NK-92 treated with Interleukin-12 subunit alpha and Interleukin-12 subunit beta, amount 100 ng/mL, for 24 hours (cell line): ENCODE measurements at places on chromosomes 12 and 14.
A peak's percentile ranks its signal among the peaks of the same experiment; 100 is the strongest.

- DNase-seq: no peak
These were observed 48.4 kb downstream of the ATL1 start for GRCh38 chr14:50608302-50608851.

DNA sequence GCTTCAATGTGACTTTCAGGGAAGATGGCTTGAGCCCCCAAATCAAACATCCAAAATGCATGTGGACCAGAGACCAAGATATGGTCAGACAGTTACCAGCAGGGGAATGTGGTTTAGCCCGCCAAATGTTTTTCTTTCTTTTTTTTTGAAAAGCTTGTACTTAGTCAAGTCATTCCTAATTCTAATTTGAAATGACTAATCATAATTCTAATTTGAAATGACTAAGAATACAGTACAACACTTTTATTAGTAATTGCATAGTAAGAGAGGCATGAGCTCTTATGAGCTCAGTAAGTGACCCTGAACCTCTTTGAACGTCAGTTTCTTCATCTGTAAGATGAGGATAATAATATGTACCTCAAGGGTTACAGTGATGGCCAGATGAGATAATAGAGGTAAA lies 72.4 kb downstream of the HECTD4 start:
- DNase-seq: no peak

- DNase-seq: no peak
These were observed 20.5 kb downstream of the OR10P1 start for GRCh38 chr12:55657212-55657611.

GRCh38 chr12:19992311-19992710 lies 376.0 kb upstream of the PDE3A start:
- DNase-seq: no peak

DNA sequence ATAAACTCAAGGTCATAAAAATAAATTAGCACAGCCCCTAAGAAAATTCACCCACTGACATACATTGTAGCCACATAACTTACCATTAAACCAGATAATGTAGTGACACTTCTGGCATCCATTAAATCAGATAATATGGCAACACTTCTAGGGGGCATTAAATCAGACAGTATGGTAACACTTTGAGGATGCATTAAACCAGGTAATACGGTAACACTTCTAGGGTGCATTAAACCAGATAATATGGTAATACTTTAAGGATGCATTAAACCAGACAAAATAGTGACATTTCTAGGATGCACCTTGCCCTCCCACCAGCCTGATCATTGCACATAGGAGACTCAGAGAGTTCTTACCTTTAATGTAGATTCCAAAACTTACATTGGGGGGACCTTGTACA lies 1220.5 kb upstream of the TMEM132C start:
- no peak for DNase-seq

- DNase-seq: no peak
These were observed 404.0 kb upstream of the ATP2B1 start for GRCh38 chr12:90112666-90113065.

DNA sequence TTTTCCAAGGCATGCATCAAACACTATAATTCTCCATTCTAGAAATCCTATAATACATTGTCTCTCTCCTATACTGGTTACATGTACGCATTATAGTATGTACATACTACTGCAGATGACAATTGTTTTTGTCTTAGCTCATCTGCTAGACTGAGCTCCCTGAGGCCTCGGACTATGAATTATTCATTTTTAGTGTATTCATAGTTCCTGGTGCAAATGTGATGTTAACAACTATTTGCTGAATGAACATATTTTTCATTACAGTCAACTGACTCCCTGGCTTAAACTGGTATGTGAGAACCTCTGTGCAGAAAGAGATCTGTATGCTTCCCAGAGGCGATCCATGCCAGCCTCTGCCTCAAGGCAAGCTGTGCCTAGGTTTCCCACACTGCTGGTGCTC lies 91.8 kb upstream of the PARP11 start:
- DNase-seq: no peak

DNA sequence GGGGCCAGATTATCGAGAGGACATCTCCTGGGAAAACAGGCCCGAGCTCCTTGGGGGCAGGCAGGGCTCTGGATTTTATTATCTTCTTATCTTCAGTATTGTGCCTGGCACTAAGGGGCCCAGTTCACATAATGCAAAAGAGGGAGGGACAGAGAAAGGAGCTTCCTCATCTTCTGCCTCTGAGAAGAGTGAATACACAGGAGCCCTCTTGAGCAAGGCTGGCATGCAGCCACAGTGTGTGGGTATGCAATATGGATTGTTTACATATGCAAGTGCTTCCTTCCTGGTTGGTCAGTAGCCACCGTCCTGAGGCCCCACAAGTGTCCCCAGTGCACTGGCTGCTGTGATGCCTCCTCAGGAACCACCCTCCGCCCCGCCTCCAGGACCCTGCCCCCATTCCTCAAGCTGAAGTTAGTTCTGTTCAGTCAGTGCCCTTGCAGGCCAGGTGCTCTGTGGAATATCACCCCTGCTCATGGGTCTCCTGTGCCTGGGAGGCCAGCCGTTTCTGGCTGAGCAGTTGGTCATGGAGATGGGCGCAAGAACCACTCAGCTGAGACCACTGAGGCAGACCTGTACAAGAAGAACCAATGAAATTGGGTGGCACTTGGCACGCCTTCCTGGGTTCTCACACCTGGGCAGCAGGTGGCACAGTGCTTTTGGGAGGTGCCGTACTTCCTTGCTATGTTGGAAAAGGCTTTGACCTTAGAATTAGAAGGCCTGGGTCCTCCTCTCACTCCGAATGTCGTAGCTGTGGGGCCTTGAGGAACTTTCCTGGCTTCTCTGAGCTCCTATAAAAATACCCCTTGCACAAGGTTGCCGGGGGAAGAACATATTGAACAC lies 35.1 kb upstream of the ACTN1 start:
- no peak for DNase-seq

DNA sequence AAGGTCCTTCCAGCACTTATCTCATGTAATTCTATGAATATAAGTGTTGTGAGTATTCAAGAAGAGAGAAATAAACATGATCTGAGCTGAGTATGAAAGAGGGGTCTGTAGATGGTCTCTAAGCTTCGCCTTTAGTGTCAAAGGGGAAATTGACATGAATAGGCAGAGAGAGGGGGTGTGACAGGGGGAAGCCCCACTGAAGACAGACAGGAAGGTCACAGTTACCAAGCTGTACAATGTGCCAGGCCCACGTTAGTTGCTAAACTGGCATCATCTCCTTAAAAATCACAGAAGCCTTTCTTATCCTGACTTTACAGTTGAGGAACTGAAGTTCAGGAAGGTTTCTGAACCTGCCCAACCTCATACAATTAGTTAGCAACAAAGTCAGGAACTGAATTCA lies 7.6 kb downstream of the ARHGEF40 start:
- DNase-seq: no peak

DNA sequence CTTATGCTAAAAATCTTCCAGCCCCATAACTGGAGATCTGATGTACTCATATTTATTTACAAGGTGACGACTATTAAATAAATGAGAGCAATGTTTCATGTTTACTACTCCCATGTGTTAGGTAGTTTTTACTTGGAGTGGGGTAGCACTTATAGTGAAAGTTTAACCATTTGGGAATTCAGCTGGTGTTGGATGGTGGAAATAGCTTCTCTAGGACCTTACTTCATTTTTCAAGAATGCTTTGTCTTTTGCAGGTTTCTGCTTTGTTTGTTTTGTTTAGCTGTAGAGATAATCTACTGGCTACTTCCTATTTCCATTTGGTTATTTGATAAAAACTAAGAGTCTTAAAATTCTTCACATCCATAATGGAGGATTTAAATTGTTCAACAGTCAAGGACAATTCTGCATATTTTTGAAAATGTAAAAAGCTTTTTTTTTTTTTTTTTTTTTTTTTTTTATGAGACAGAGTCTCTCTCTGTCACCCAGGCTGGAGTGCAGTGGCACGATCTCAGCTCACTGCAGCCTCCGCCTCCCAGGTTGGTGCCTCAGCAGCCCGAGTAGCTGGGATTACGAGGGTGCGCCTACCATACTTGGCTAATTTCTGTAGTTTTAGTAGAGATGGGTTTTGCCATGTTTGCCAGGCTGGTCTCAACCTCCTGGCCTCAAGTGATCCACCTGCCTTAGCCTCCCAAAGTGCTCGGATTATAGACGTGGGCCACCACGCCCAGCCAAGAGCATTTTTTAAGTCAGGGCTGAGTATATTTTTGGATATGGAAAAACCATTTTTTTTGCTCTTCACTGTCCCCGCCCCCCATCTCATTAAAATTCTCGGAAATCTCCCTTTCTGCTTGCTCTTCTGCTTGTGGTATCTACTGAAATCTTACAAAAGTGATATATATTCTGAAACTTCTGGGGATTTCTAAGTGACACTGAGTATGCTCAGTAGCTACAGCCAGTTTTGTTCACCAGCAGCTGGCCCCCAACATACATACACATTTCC lies 1.4 kb upstream of the ABCD2 start:
- no peak for DNase-seq

DNA sequence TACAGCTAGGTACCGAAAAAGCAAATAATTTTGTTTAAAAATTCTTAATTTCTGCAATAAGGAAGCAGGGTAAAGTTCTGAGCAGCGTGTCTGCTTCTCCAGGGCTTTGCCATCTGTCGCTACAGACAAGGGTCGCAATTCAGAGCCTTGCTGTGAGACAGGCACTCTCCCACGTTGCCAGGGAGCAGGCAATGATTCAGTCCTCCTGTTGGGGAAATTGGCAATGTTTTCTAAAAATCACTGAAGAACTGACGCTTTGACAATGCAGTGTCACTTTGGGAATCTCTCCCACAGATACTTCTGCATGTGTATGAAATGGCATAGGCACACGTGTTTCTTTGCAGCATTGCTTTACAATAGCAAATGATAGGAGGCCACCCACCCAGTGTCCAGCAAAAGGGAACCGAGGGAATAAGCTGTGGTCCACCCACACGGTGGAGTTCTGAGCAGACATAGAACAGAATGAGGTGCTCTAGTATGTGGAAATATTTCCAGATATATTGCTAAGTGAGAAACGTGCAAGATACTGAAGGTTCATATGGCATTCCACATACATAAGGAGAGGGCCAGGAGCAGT lies 16.0 kb upstream of the HIP1R start:
- DNase-seq: no peak

- DNase-seq: peak; percentile 4
These were observed 160.9 kb upstream of the EEA1 start for GRCh38 chr12:93089805-93090569.

DNA sequence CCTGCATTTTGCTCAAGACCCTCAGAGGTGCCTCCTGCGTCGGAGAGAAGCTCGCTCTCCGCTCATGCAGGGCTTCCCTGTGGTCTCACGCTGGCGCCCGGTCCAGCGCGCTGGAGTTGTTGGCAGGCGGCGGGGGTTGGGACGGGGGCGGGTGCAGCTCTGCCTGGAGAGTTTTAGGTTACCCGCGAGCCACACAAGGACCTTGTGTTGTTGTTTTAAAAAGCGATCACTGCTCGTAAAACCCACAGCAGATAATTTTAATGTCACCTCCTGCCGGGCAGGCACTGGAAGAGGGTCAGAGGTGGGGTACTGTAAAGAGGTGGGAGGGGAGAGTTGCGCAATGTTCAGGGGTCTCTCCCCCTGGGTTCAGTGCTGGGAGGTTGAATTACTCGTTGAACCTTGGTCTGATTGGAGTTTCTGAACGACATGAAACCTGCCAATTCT lies 850 bp downstream of the SMOC1 start:
- no peak for DNase-seq

GRCh38 chr12:89072294-89073026 lies 279.8 kb downstream of the DUSP6 start:
- no peak for DNase-seq

GRCh38 chr12:19222558-19222957 lies 93.0 kb downstream of the PLEKHA5 start:
- DNase-seq: no peak

DNA sequence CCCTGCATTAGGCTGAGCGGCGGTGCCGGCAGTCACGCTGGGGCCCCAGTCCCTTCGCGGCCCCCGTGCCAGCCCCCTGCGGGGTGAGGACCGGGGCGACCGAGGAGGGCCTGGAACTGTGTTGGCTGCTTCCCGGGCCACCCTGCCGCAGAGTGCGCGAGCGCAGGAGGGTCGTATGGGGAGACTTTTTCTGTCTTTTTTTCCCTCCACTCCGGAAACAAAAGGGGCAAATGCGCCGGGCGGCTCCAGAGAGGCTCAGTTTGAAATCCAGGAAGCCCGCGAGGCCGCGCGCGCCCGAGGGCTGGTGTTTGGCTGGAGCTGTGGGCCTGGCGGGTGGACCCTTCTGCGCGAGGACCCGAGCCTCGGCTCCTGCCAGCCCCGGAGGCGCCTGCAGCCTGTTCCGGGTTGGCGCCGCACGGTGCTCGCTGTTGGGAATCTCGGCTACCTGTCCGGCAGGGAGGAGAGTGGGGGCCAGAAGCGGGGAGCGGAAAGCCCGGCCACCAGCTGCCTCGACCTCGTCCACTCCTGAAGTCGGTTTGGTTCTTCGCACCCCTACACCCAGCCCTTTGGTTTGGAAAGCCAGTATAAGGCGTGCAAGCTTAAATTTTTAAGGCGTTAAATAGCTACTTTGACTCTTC lies 638 bp downstream of the PLEKHG3 start:
- no peak for DNase-seq

GRCh38 chr12:79424109-79424721 lies 266.5 kb downstream of the PAWR start:
- no peak for DNase-seq

DNA sequence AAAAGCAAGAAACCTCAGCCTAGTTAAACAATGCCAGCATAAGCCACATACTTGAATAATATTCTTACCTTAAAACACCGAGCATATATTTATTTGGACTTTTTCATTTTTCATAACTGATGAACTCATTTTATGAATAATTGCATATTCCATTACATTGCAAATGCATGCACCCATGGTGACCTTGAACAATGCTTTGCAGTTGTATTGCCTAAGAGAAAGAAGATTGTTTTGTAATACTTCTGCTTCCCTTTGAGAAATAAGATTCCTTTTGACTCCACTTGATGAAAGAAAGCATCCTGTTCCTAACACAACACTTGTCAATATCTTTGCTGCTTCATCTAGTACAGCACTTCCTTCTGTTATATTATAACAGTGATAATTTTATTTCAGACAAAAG lies 1182.2 kb downstream of the FLRT2 start:
- no peak for DNase-seq

- DNase-seq: no peak
These were observed 6.8 kb upstream of the NR4A1 start for GRCh38 chr12:52044292-52044983.

- DNase-seq: no peak
These were observed 152.7 kb upstream of the EEA1 start for GRCh38 chr12:93081810-93082165.
